Cerebellar nuclear complex (tissue), 1 donor: ENCODE measurements at places on chromosomes 3 and 15.

- no peak for DNase-seq
Measured at GRCh38 chr3:181457190-181457589, 254.5 kb upstream of the SOX2 start.

DNA sequence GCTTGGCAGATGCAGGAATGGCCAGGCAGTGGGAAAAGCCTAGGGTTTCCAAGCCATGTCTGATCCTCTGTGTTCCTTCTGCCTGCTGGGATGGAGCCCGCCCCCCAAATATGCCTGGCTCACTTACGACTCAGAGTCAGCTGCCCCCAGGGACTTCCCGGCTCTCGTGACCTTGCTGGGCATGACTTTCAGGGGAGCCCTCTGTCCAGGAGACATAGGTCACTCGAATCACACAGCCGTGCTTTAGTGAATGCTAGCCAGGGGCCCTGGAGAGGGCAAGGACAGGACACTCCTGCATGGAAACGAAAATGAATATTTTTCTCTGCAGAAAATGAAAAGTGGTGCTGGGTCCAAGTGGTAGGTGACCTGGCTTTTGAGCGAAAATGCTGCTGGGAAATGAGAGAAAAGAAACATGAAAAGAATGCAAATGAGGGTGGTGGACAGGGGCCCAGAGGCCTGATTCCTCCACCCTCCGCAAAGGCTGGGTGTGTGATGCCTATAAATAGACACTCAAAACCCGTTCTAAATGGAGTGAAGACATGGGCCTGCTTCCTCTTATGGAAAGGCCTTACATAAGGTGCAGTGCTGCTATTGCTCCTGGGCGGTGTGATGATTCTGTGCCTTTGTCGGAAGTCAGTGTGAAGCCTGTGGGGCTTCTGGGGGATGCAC lies 107.4 kb downstream of the APBA2 start:
- no peak for DNase-seq

- DNase-seq = no peak
Measured at GRCh38 chr15:31212326-31213080, 111.0 kb upstream of the TRPM1 start.

- no peak for DNase-seq
Measured at GRCh38 chr3:70225146-70225545, 87.3 kb downstream of the MDFIC2 start.

- no peak for DNase-seq
Measured at GRCh38 chr15:68292967-68293366, 15.4 kb downstream of the FEM1B start.
